CD4-positive, alpha-beta T cell treated with Interleukin-21 for 1 hour (primary cell): ENCODE measurements at places on chromosomes 3 and 15.

DNA sequence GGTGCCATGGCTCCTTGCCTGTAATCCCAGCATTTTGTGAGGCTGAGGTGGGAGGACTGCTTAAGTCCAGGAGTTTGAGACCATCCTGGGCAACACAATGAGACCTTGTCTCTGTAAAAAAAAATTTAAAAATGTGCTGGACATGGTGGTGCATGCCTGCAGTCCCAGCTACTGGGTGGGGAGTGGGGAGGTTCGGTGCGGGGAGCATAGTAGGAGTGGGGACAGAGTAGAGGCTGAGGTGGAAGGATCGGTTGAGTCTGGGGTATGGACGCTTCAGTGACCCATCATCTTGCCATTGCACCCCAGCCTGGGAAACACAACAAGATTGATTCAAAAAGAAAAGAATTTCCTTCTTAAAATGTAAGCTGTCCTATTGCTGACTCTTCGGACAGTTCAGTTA lies 1490.0 kb upstream of the GBE1 start:
- DNase-seq, result no peak

DNA sequence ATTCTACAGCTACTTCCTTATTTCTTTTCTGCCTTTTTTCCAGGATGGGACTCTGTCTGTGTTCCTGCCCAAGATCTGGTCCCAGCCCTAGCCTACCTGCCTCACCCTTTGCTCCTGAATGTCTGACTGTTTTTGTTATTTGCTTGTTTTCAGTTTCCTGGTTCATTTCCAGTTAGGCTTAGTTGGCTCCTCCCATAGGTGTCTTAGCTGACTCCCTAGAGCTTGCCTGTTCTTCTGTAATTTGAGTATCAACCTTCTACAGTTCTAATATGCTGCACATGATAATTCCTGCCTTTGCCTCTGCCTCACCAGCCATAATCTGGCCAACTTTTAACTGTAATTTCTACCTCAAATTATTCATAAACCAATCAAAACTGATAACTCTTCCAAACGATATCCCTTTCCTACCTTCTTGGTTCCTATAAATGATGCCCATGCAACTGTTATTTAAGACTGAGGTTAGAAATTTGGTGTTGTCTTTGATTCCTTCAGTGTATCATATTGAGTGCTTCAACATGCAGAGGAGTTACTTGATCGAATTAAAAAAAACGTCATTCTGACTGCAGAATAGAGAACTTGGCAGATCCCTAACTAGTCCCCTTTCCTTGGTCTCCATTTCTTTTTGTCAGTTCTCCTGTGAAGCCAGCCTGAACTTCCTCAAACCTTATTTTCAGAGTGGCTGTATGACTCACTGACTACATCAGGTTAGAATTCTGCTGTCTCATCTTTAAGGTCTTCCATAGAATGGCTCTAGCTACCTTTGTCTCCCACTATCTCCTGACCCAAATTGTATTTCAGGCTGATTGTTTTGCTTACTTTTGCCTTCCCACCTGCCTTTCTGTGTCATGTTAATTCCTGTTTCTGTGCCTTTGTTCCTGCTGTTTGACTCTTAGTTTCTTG lies 8.4 kb downstream of the GOLM2 start:
- no peak for DNase-seq

DNA sequence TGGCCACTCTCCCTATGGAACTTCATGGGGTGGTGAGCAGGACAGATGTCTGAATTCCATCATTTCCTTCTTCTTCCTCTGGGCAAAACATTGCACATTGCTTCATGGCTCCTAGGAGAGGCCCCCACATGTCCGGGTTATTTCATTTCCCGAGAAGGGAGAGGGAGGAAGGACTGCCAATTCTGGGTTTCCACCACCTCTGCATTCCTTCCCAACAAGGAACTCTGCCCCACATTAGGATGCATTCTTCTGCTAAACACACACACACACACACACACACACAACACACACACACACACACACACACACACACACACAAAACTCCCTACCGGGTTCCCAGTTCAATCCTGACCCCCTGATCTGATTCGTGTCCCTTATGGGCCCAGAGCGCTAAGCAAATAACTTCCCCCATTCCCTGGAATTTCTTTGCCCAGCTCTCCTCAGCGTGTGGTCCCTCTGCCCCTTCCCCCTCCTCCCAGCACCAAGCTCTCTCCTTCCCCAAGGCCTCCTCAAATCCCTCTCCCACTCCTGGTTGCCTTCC lies 1.9 kb downstream of the RHO start:
- DNase-seq, result no peak

GRCh38 chr3:56459719-56460118 lies 8.5 kb downstream of the ERC2 start:
- DNase-seq, result no peak

- no peak for DNase-seq
These were observed 21.3 kb downstream of the SLC35A5 start for GRCh38 chr3:112583105-112583504.
